ENCODE measurements at places on chromosomes 13 and 19.

GRCh38 chr19:46000491-46001246, 5.4 kb downstream of the CCDC61 start:
- peak; percentile 66 for DNase-seq
- no peak overlapping the region for H3K27ac ChIP-seq
- no peaks in the 10 kb centered on the region for H3K27me3 ChIP-seq
- no peaks in the 10 kb centered on the region for H3K36me3 ChIP-seq
- no peak overlapping the region for H3K4me3 ChIP-seq
- no peaks in the 10 kb centered on the region for H3K4me1 ChIP-seq

- no peak overlapping the region for H3K4me3 ChIP-seq
- no peaks in the 10 kb centered on the region for H3K4me1 ChIP-seq
- H3K27me3 ChIP-seq: no peaks in the 10 kb centered on the region
Observed at GRCh38 chr13:72959643-72960042, 99.2 kb upstream of the KLF5 start.

GRCh38 chr19:54430306-54431254, 15.3 kb downstream of the TTYH1 start:
- no peaks in the 10 kb centered on the region for H3K36me3 ChIP-seq
- H3K4me3 ChIP-seq: no peak overlapping the region
- H3K4me1 ChIP-seq: peaks cover 9% of the 10 kb centered on the region
- H3K27ac ChIP-seq: no peak overlapping the region
- no peaks in the 10 kb centered on the region for H3K27me3 ChIP-seq

- H3K4me1 ChIP-seq: peaks cover 10% of the 10 kb centered on the region
- DNase-seq: no peak
- H3K27me3 ChIP-seq: no peaks in the 10 kb centered on the region
- no peak overlapping the region for H3K4me3 ChIP-seq
- H3K27ac ChIP-seq: no peak overlapping the region
Observed at GRCh38 chr19:11321191-11322126, 18.0 kb downstream of the RAB3D start.

GRCh38 chr19:42068361-42068755, 1.6 kb downstream of the GRIK5 start:
- no peaks in the 10 kb centered on the region for H3K4me1 ChIP-seq
- no peak for DNase-seq
- H3K27me3 ChIP-seq: no peaks in the 10 kb centered on the region

- no peaks in the 10 kb centered on the region for H3K27me3 ChIP-seq
- no peaks in the 10 kb centered on the region for H3K4me1 ChIP-seq
- no peak overlapping the region for H3K27ac ChIP-seq
- no peak for DNase-seq
- H3K36me3 ChIP-seq: peaks cover 13% of the 10 kb centered on the region
- no peak overlapping the region for H3K4me3 ChIP-seq
Observed at GRCh38 chr19:815775-816499, 5.8 kb downstream of the PLPPR3 start.

GRCh38 chr13:90070362-90070761, 1277.1 kb upstream of the MIR17HG start:
- no peak overlapping the region for H3K27ac ChIP-seq
- H3K4me1 ChIP-seq: no peaks in the 10 kb centered on the region
- DNase-seq: no peak
- H3K4me3 ChIP-seq: no peak overlapping the region
- no peaks in the 10 kb centered on the region for H3K27me3 ChIP-seq
- H3K36me3 ChIP-seq: no peaks in the 10 kb centered on the region

- DNase-seq: no peak
- H3K27me3 ChIP-seq: no peaks in the 10 kb centered on the region
- H3K36me3 ChIP-seq: no peaks in the 10 kb centered on the region
- no peaks in the 10 kb centered on the region for H3K4me1 ChIP-seq
- no peak overlapping the region for H3K27ac ChIP-seq
Observed at GRCh38 chr13:50796463-50796862, 47.0 kb downstream of the DLEU7 start.

- H3K27me3 ChIP-seq: no peaks in the 10 kb centered on the region
- H3K4me3 ChIP-seq: no peak overlapping the region
- no peaks in the 10 kb centered on the region for H3K36me3 ChIP-seq
- H3K27ac ChIP-seq: no peak overlapping the region
- no peaks in the 10 kb centered on the region for H3K4me1 ChIP-seq
Observed at GRCh38 chr19:30861919-30862318, 487.3 kb downstream of the TSHZ3 start.
